Activated naive CD4-positive, alpha-beta T cell treated with Interleukin-2 at 50 U/mL for 16 hours (primary cell): ENCODE measurements at places on chromosomes 4 and X.
A peak's percentile ranks its signal among the peaks of the same experiment; 100 is the strongest.

DNA sequence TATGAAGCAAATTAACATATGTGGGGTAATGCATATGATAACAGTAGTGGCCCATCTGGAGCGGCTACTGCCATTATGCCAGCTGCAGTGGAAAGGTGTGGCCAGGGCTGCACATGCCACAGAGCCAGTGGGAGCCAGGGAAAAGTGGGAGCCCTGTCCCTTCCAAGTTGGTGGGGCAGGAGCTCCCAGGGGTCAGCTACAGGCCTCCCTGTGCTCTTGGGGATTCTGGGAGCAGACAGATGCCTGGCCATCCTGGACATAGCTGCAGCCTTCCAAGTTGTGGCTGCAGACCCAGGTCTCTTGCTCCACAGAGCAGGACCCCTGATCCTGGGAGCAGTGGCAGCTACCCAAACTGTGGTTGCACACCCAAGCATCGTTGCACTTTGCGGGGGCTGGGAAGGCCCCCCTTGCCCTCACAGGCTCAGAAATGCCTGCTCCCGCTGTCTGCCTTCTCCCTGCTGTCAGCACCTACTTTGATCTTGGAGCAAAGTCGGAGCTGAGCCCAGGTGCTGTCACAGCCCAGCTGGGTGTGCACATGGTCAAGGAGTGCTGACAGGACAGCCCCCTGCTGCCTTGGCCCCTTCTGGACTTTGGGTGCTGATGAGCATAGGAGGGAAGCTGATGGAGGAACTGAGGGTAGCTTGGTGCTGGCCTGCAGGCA lies 67.8 kb downstream of the NAA11 start:
- no peak for DNase-seq

GRCh38 chr4:177393236-177393635 lies 49.0 kb downstream of the AGA start:
- no peak for DNase-seq

GRCh38 chr4:87589531-87589930 lies 18.8 kb upstream of the DSPP start:
- DNase-seq, result no peak

DNA sequence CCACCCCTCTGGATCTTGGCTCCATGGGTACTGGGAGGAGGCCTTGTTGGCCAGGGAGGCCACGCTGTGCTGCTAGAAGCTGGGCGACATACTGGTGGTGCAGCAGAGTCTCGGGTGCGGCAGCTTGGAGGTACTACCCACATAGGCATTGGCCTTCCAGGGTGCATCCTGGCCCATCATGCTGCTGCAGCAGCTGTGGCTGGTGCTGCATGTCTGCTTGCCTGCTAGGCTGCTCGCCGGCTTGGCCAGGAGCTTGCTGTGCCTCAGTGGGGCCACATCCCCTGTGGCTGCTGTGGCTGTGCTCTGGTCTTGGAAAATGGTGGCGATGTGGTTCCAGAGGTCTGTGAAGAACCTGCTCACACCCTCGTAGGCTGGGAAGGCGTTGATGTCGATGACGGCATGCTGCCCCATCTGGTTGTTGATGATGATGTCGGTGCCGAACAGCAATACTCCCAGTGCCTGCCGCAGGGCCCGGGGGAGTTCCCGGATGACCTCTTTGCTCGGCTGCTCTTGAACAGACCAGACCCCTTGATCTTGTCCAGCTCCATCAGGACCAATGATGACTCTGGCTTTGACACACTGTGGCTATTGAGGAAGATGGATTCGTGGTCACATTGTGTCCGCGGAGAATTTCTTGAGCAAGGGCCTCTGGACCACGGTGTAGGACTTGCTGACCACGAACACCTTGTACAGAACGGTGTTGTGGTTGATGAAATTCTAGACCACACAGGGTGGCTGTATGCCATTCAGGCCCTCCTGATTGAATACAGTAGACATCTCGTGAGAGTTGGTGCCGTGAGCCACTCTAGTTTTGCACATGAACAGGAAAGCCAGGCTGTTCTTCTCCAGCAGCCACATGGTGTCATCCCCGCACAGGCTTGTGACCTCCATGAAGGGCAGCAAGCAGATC lies 11.8 kb downstream of the RBM10 start:
- DNase-seq, result no peak

- DNase-seq, result peak; percentile 32
Measured at GRCh38 chrX:135384161-135384836, 37.4 kb upstream of the SMIM10L2A start.

GRCh38 chrX:21193196-21193595 lies 181.0 kb upstream of the CNKSR2 start:
- DNase-seq, result no peak

GRCh38 chr4:106312377-106312776 lies 3.6 kb downstream of the TBCK start:
- DNase-seq, result no peak

- DNase-seq, result no peak
Measured at GRCh38 chrX:47632666-47633065, 2.9 kb upstream of the CFP start.

DNA sequence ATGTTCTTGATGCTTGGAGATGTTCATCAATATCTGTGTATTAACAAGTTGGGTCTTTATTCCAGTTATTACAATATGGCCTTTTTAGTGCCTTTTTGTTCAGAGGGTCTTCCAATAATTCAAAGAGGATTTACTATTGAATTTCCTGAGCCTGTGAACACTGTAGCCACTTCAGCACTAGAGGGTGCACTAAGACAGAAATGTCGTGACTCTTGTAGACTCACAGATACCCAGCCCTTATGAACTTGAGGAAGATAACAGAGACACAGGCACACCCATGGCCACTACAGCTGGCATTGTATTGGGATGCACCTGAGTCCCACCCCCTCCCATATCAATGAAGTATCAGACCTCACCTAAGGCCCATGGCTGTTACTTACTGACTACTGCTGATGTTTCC lies 54.4 kb upstream of the ACTRT1 start:
- DNase-seq, result no peak

- no peak for DNase-seq
Measured at GRCh38 chrX:69083361-69083760, 81.9 kb downstream of the PJA1 start.

DNA sequence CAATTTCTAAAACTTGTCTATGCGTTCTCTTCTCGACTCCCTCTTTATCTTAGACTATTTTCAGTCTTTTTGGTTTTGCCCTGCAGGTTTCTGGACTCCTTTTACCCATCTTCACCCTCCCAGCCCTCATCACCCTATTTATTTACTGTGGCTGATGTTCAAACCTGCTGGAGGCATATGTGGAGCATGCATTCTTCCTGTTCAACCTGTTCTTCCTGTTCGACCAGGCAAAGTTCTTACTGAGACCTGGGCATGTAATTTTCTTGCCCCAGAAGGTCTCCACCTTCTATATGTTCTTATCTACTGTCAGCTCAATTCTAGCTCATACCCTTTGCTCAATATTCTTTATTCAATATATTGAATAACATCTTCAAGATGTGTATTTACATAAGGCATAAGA lies 69.4 kb upstream of the AGA start:
- DNase-seq, result no peak

DNA sequence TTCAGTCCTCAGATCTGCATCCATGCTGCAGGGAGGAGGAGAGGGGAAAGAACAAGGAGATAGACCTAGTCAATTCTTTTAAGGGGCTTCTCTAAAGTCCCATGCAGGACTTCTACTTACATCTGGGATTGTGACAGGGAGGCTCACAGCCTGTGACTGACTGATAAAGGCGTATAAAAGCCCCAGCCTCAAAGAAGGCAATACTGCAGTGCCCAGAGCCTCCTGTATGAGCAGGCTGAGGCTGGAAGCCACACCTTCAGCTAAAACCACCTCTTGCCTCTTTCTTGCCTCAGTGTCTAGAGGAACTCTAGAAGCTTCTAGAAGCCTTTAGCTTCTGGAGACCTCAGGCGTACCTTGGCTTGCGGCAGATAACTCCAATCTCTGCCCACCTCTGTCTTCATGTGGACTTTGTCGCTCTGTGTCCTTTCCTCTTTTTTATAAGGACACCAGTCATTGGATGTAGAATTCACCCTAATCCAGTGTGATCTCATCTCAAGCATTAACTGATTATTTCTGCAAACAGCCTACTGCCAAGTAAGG lies 6.0 kb upstream of the ZCCHC4 start:
- DNase-seq, result no peak

- DNase-seq, result no peak
Measured at GRCh38 chr4:72994670-72995069, 74.8 kb downstream of the COX18 start.

DNA sequence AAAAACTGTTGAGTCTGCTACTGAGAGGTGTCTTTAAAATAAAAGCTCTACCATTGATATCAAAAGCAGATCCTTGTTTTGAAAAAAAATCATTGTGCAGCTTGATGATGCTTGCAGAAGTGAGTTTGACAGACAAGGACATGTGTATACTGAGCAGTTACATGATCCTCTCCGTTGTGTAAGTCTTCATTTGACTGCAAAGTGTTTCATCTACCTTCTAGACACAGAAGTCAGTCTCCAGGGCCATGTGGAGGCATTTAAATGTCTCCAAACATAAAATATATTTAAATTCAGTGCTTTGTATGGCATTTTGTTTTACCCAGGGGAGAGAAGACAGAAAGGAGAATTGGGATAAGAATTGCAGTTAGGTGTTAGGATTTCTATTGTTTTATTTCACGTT lies 107.8 kb upstream of the MYOZ2 start:
- DNase-seq, result no peak
